Fibroblast of skin of left biceps (primary cell): ENCODE measurements at places on chromosomes 16 and 17.

DNA sequence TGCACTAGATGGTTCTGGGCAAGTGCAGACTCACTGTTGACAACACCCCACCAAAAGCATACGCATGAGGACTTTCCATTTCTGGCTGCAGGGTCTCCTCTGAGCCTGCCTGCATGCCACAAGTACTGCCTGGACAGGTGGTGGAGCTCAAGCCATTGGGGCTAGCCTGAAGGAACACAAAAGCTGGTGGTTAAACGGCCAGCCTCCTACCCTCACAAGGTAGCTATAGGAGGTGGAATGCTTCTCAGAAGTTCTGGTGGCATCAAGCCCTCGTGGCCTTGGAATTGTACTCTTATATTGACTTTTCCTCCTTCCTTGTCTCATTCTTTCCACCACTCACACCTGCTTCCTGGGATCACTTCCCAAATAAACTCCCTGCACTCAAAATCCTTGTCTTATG is 56.6 kb upstream of the BCAR1 start:
- DNase-seq: no peak

DNA sequence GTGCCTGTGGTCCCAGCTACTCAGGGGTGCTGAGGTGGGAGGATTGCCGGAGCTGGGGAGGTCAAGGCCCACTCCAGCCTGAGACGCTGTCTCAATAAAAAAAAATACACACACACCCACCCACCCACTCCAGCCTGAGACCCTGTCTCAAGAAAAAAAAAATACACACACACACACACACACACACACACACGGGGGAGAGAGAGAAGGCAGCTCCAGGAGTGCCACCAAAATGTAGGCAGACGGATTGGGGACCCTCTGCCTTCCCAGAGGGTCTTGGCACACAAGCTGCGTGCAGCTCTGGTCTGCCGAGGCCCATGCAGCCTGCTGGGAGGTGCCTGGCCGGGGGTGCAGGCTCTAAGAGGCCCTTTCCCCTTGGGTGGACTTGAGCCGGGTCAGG is 5.9 kb upstream of the NUDT16L1 start:
- DNase-seq: no peak

DNA sequence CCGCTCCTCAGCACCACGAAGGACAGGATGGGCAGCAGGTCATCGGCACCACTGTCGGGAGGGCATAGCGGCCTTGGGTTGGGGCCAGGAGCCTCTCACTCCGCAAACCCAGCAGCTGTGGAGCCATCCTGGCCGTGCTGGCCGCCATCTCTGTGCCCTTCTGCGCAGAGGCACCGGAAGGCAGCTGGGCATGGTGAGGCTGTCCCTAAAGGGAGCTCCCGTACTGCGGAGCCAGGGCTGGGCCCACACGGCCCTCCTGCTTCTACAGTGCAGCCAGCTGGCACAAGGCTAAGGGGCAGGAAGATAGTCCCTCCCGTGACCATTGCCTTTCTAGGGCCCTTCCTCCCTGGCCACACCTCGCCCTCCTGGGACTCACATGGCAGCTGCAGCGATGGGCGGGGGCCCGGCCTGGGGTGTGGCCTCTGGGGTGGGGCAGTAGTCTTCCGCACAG is 7.0 kb upstream of the SPATA2L start:
- DNase-seq: no peak

GRCh38 chr17:50557630-50558029 is 2.9 kb upstream of the CACNA1G start:
- DNase-seq: no peak

- DNase-seq: no peak
These were observed 850 bp downstream of the PPM1E start for GRCh38 chr17:58756246-58757161.
